NCI-H1092 (cell line): ENCODE measurements at places on chromosomes 7 and 10.

- no peak for DNase-seq
Measured at GRCh38 chr7:134246761-134247160, 70.0 kb downstream of the SLC35B4 start.

DNA sequence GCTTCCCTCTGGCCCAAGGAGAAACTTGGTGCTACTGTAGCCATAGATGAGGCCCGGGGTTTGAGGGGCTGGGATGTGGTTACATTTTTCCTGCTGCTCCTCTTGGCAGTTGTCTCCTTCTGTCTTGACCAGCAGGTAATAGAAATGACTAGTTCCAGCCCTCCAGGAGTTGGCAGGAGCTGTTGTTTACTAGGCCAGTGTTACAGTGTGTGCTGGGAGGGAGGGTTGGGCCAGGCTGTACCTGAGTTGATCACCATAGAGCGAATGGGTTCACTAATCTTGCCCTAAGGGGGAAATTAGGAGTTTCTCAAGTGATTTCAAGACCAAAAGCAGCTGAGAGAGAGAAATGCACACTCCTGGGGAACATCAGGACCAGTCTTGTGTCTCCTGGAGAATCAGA is 34.9 kb downstream of the PAX2 start:
- DNase-seq: no peak

- no peak for DNase-seq
Measured at GRCh38 chr7:145030754-145031153, 194.9 kb upstream of the TPK1 start.

- DNase-seq: no peak
Measured at GRCh38 chr7:106893591-106893990, 28.5 kb downstream of the PIK3CG start.

DNA sequence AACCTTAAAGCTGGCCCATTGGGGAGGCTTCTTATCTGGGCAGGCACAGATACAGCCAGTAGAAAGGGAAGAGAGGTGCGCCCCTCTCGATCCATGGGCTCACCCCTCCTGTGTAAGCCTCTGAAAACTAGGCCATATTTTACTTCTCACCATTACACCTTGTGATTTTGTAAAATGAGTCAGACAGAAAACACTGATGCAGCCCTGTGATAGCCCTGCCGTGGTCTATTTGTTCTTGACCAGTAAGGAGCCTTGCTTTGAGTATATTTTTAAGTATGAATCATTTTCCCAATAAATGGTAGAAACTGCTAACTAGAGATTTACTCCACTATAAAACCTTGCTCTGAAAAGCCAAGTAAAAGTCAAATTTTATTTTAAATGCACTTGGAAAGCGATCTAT is 329.8 kb upstream of the MBL2 start:
- no peak for DNase-seq

DNA sequence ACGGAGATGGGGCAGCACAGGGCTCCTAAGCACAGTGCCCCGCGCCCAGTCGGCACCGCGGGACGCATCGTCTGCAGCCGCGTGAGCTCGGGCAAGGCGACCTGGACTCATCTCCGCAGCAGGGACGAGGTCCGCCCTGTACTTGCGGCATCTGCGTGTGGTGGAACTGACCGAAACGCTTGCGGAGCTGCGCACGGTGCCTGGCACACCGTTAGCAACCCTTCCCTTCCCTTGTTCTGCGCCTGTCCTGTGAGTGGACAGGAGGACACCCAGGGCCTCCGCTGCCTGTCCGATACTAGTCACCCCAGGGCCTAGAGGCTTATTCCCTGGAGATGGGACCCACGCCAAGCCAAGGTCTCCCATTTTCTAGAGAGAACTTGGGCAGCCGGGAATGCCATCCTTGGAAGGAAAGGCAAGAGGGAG is 98.5 kb downstream of the WDR11 start:
- no peak for DNase-seq
